ENCODE measurements at places on chromosomes 7 and 10.

DNA sequence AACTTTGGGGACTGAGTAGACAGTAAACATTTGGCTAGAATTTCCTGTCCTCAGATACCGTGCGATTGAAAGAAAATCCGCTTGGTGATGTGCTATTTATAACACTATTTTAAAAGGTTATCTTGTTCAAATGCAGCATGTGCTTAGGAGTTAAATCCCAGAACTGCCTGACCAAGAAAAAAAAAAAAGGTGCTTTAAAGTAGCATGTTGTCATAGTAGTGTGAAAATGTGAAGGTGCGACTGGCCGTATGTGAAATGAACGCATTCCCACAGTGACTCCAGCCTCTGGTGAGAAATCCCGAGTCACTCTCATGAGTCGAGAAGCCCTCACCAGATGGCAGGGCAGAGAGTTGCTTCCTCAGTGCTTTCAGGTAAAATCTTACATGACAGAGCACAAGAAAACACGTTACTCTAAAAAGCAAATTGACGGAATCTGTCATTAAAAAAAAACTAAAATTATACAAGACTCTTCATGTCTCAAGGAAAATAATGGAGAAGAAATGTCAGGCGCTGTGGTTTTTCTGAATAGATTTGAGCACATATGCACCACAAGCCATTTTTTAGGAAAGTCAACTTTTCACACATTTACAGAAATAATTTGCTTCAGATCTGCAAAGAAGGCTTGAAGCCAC lies 18.4 kb upstream of the KLF6 start:
- DNase-seq, result no peak

DNA sequence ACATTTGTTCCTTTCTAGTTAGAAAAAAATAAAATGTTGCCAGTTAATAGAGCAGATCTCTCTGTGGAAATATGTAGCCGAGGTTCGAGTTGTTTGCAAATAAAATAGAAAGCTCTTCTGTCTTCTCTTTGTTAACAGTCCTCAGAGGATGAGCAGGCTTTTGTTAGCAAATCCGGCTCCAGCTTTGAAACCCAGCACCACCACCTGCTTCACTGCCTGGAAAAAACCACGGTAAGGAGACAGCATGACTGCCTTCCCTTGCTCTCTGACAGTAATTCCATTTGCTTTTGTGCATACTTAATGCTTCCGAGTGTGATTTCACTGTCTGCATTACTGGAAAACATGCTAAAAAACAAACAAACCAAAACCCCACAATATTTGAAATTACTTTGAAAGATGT lies 115.6 kb downstream of the TSPAN12 start:
- DNase-seq, result peak; percentile 75

- no peak for DNase-seq
These were observed 81.3 kb downstream of the C10orf105 start for GRCh38 chr10:71638064-71638821.

- no peak for DNase-seq
These were observed 379.1 kb downstream of the INHBA start for GRCh38 chr7:41323806-41324205.

DNA sequence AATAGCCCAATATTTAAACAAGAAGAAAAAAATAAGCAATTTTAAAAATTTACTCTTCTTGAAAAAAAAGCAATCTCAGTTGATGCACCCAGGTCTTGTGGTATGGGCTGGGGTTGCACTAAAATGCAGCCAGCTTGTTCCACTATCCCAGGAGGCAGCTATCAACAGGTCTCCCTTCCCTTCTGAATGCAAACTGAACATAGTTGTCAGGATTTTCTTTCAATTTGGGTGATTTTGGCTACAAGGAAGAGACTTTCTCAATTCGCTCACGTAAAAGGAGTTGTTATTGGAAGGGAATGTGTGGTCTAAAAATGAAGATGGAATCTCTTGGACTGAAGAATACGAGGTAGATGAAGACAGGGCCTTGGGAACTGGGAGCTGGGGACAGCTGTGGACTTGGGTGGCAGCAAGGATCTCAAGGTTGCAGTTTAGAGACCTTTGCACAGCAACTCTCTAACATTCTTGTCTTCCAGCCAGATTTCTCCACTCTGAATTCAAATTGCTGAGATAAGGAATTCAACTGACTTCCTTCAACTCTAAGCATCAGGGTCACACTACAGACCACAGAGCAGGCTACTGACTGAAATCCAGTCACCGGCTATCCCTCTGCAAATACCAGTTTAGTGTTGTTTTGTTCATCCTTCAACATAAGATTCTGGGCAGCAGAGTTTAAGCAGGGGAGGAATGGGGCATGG lies 3.1 kb upstream of the TMEM26 start:
- DNase-seq, result no peak

- no peak for DNase-seq
These were observed 6.3 kb downstream of the FGF8 start for GRCh38 chr10:101769541-101770180.

DNA sequence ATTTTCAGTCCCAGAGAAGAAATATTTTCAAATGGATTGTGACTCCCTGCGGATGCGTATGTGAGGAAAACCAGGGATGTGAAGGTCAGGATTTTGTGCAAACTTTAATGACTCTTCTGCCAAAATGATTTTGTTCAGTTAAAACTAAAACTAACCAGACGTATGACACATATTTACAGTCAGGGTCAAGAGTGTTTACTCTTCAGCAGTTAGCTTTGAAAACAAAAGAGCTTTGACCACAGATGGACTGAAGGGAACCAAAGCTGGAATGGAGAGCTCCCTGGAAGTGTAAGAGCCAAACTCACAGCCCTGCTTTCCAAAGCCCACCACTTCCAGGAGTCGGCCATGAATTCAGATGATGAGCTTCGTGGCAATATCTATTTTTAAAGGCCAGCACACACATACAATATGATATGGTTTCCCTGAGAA lies 15.5 kb downstream of the SVIL start:
- no peak for DNase-seq

DNA sequence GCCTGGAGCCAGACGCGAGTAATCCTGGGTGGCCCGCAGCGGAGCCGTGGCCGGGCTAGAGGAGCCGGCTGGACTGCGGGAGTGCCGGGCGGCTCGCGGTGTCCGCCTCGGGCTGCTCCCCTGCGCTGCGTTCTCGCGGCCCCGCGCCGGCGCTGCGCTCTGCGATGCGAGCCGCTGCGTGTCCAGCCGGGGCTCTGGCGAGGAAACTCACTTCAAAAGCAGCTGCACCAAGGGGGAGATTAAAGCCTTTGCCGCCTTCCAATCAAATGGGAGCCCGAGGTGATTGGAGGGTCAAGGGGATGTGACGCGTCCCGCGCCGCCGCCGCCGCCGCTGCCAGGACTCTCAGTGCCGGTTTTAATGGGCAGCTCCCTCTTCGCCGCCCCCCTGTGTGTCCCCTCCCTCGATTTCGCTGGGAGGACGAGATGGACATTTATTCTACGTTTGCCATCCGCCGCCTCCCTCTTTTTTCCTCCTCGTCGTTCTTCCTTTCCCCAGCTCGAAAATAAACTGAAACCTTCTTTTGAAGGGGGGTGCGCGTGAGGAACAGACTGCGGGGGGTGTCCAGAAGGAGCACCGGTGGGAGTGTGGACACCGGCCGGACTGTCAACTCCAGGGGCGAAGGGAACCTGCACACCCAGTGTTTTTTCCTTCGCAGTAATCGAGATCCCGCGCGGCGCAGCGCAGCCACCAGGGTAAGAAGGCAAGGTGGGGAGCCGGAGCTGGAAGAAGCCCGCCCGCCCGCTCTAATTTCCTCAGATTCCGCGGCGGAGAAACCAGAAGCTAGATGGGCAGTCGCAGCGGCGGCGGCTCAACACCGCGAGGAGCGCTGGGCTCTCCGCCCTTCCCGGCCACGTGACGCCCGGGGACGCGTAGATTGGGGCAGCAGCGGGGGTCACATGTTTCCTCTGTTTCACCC lies at the start of gene ZNF503:
TSS of gene ZNF503 (minus strand) at position 196 of the 917 bp plus-strand sequence. CDS start 345 bp downstream, outside the sequence.
- DNase-seq, result peak; percentile 93

DNA sequence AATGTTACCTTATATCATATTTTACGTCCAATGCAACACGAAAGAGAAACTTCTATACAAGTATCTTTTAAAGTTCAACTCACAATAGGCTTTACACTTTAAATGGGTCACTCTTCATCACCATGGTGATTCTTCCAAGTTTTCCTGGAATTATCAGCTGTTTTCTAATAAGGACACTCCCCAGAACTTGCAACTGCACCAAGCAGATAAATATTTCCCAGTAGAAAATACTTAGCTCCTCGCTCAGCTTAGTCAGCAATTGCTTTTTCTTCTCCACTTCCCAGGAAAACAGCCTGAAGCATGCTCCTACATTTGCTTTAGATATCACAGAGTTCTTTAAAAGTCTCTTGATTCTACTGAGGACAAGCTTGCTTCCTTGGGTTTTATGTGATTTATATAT lies 25.7 kb upstream of the ADD3 start:
- DNase-seq, result no peak

GRCh38 chr7:101241015-101241363 lies 3.4 kb upstream of the CLDN15 start:
- DNase-seq, result no peak

GRCh38 chr10:92886334-92886961 lies 38.1 kb downstream of the EXOC6 start:
- no peak for DNase-seq

DNA sequence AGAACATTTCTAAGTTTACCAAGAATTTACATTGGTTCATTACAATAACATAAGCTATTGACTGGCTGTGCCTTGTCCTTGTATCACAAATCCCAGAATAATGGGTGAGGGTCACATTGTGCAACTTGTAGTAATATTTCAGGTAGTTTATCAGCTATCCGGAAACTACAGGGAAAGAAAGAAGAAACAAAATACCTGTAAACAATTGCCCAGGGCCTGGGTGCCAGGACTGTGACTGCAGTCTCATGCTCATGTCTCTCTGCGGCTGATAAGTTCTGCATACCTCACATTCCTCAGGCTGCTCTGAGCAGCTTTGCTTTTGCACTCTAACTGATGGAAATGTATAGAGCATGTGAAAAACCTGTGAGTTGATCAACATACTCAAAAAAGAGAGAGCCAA lies 131.8 kb upstream of the TRIM24 start:
- no peak for DNase-seq

GRCh38 chr10:36094096-36094495 lies 452.0 kb upstream of the FZD8 start:
- no peak for DNase-seq

GRCh38 chr10:119177708-119178371 lies 772 bp downstream of the PRDX3 start:
- no peak for DNase-seq

- no peak for DNase-seq
These were observed 108.4 kb upstream of the FAM3C start for GRCh38 chr7:121504482-121504881.

- peak; percentile 57 for DNase-seq
These were observed 95.7 kb downstream of the POU6F2 start for GRCh38 chr7:39073432-39073831.

DNA sequence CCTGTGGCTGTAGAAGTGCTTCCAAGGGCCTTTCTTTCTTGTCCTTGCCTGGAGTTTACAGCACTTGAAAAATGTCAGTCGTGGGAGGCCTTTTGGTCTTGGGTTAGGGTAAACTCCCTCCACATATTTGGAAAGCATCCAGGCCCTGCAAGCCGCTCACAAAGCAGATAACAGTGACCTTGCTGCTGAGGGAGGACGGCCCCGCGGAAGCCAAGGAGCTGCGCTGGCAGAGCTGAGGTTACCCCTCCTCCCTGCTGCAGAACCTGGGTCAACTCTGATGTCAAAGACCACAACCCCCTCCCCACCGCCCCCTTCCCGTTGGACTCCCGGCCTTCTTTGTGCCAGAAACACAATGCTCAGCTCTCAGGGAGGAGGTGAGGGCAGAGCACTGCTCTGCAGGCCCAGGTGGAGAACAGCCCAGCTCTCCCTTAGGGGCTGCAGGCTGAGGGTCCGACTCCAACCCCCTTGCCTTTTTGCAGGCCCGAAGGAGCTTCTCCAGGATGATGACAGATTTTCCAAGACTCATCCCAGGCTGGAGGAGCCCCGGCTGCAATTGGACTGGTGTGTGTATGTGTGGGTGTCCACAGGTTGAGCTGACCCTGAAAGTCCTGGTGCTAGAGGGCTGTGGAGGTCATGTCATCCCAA lies 957.6 kb upstream of the ZNF722 start:
- DNase-seq, result no peak

DNA sequence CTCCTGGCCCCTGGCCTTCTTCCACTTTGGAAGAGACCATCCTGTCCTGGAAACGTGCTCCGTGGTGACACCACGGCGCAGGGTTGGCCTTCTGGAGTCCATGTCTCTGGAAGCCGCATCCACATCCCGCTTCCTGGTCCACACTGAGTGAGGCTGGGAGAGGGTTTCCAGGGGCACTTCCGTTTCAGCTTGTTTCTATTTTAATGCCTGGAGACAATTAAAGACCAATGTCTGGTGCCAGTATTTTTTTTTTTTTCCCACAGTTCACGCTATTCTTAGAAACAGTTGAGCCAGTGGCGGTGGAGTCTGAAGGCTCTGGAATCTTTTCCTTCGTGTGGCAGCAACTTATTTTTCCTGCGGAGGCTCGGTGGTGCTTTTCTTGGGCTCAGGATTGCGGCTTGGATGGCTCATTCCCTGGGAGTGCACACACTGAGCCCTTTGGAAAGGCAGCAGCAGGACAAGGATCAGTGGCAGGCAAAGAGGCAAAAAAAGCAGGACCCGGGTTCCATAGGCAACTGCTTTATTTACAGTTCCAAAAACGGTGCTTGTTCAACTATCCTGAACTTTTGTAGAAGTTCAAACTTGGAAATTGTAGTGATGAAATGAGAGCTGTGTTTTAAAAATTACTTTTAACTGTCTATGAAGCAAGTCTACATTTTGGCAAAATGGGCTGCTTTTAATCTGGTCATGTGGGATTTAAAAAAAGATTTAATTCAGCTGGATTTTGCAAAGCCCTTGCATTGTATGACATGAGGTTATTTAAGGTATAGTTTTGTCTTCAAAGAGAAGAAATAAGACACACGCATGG lies 202.8 kb downstream of the BAMBI start:
- no peak for DNase-seq

- DNase-seq, result no peak
These were observed 681 bp upstream of the SPOCK2 start for GRCh38 chr10:72088889-72089575.

DNA sequence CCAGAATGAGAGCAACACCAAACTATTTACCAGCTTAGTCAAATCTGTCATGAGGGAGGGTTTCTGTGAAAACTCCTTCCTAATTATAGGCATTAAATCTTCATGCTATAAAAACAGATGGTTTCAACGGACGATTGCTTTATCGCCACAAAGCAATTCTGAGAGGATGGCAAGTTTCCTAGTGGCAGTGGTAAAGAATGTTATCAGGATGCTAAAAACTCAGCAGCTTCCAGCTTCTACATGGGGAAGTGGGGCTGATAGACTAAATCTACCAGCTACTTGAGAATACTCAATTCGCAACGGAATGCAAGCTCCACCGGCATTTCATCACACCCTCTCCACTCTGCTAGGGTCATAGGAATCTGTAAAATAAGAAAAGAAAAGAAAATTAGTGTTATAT lies 41.8 kb downstream of the JCAD start:
- DNase-seq, result no peak

Measured in NCI-H1105 treated with DMSO at 0.1 percent for 48 hours (cell line).